Placental epithelial cell (primary cell): ENCODE measurements at places on chromosomes 1 and 21. TPM values are rescaled to one million over a fixed set of nuclear protein-coding genes. Genes with fewer than 3 reads are reported as not detected.

ABL2 gene
- total RNA-seq: 4.7 and 31.9 TPM in 2 replicates

CLCA4 gene
- total RNA-seq: not detected in 2 replicates

SIM2 gene
- total RNA-seq: 2.1 and 4.3 TPM in 2 replicates

FCRLB gene
- total RNA-seq: 0.79 and 1.1 TPM in 2 replicates

FCGR3A gene
- not detected in 2 replicates for total RNA-seq

PAPPA2 gene
- under 0.01 and 1.1 TPM in 2 replicates for total RNA-seq

ERICH3 gene
- not detected in 2 replicates for total RNA-seq

OVAAL gene
- not detected in 2 replicates for total RNA-seq

FAM177B gene
- not detected in 2 replicates for total RNA-seq

KCNJ10 gene
- total RNA-seq: not detected in 2 replicates

PUSL1 gene
- total RNA-seq: 42.4 and 62.1 TPM in 2 replicates

PPIAL4G gene
- total RNA-seq: not detected in 2 replicates

SLC37A1 gene
- 16.9 and 45.5 TPM in 2 replicates for total RNA-seq

WDR4 gene
- total RNA-seq: 4.3 and 5.6 TPM in 2 replicates

C21orf91 gene
- 14.7 and 18.5 TPM in 2 replicates for total RNA-seq

B4GALT3 gene
- total RNA-seq: 23.6 and 43.4 TPM in 2 replicates

CNKSR1 gene
- total RNA-seq: 39.3 and 46.1 TPM in 2 replicates

OPTC gene
- 0.76 TPM in 1 of 2 replicates, not detected in the other for total RNA-seq

KCNA2 gene
- not detected in 2 replicates for total RNA-seq

PDC gene
- not detected in 2 replicates for total RNA-seq

INSRR gene
- total RNA-seq: under 0.01 TPM in 1 of 2 replicates, not detected in the other

LAMB3 gene
- 218 and 906 TPM in 2 replicates for total RNA-seq

SPRR2B gene
- not detected in 2 replicates for total RNA-seq

C1QTNF12 gene
- 0.79 and 1.7 TPM in 2 replicates for total RNA-seq

SNX7 gene
- total RNA-seq: 44.8 and 45.0 TPM in 2 replicates

ELAVL4 gene
- not detected in 2 replicates for total RNA-seq
